T-helper 9 cell (primary cell): ENCODE measurements at places on chromosomes 3 and 15.

DNA sequence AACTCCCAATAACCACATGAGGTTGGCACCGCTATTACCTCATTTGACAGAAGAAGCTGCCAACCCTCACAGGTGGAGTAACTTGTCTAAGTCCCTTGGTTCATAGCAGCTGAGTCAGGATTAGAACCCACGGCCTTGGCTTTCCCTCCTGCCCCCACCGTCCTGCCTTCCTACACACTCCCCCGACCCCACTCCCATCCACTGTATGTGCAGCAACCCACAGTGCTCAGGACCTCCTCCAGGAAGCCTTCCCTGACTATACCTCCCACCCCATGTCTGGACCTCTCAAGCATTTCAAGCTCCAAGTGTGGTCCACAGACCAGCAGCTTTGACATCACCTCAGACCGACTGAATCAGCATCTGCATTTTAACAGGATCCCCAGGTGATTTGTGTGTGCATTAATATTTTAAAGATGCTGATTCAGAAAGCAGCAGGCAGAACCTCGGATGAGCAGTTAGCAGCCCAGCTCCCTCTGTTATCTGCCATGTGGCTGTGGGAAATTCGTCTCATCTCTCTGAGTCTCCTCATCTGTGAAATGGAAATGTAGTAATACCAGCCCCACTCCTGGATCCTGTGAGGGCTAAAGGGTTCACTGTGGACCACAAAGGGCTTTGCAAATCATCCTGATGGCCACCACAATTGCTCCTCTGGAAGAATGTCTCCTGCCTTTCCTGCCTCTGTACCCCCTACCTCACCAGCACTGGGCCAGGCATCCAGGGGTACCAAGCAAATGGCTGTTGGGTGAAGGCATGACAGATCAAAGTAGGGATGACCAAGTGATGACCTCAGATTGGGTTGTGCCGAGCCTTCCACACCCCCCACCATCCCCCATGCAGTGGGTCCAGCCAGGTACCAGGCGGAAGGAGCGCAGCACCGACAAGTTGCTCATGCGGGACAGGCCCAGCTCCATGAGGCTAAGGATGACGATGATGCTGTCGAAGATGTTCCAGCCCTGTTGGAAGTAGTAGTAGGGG, 62.7 kb downstream of the SCN5A start:
- no peak for DNase-seq

- no peak for DNase-seq
Measured at GRCh38 chr3:69791106-69791505, 51.8 kb downstream of the MITF start.

- DNase-seq: no peak
Measured at GRCh38 chr15:90316139-90316538, 35.9 kb upstream of the ZNF774 start.

- DNase-seq: no peak
Measured at GRCh38 chr3:7144697-7145308, 283.9 kb downstream of the GRM7 start.

GRCh38 chr3:179852142-179852905, 184.4 kb downstream of the PEX5L start:
- no peak for DNase-seq

DNA sequence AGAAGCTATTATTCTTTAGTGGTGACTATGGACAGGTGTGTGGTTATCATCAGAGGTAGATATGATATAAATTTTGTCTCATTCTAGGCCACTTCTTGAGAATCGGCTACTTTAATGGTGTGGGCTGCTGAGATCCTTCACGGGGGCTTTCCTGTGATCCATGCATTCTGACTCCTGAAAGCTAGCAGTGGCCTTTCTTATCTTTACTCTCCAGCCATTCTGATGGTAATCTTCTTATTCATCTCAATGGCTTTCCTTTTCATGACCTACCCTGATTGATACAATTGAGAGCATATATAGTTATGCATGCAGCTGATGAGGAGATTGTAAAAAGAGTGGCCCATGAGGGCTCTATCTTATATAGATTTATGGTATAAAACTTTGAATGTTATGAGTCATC, 78.3 kb upstream of the ZPLD1 start:
- no peak for DNase-seq

- no peak for DNase-seq
Measured at GRCh38 chr3:158381262-158381868, 189.6 kb upstream of the MLF1 start.

DNA sequence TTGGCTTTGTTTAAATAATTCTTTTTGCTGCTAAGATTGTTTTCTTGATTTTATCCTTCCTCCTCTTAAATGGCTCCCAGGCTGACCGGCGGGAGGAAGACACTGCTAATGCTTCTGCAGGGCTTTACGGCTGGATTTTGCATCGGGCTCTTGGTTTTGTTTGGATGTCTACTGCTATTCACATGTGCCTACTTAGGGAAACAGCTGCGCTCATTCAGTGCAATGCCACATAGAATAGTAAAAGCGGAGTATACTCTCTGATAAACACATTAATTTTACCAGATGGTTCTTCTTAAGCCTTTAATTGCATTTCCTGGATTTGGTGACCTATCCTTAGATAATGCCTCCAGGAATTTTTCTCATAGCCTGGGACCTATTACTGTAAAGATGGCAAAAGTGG, 146.6 kb downstream of the THSD4 start:
- DNase-seq: no peak

GRCh38 chr15:36947035-36947719, 153.2 kb downstream of the MEIS2 start:
- DNase-seq: no peak

- no peak for DNase-seq
Measured at GRCh38 chr15:33313491-33313890, 2.7 kb downstream of the RYR3 start.

- no peak for DNase-seq
Measured at GRCh38 chr3:141240687-141241615, 9.3 kb downstream of the PXYLP1 start.

GRCh38 chr3:38247366-38248035, 18.1 kb upstream of the SLC22A13 start:
- no peak for DNase-seq

DNA sequence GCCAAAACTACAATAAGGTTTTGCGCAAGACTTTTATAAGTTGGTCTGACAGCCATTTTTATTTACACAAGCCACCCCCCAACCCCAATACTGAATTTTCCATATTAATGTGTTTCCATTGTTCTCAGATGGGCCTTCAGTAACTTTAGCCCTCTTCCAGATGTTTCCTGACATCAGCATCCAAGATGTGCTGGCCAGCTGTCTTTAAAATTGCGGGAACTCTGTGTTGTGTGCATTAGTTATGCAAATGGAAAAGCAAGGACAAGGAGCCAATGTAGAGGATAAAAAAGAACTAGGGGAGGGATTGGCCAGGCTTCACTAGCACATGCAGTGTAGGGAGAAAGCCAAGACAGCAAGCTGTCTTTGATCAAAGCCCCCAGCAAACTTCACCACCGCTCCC, 45.4 kb downstream of the COMMD2 start:
- DNase-seq: no peak

DNA sequence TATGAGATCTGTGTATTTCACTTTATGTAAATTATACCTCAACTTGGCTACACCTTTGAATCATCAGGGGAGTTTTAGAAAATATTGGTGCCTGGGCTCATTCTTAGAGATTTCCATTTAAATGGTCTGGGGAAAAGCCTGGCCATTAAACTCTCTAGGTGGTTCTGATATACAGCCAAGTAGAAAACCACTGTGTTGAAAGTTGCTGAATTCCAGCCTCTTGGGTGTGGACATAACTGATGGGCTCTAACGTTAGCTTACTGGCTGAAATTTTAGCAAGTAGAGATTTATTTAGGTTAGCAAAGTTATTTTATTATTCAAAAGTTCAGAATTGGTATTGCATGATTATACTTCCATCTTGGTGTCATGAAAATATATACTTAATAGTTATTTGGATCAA, 84.1 kb downstream of the ATG7 start:
- DNase-seq: no peak

DNA sequence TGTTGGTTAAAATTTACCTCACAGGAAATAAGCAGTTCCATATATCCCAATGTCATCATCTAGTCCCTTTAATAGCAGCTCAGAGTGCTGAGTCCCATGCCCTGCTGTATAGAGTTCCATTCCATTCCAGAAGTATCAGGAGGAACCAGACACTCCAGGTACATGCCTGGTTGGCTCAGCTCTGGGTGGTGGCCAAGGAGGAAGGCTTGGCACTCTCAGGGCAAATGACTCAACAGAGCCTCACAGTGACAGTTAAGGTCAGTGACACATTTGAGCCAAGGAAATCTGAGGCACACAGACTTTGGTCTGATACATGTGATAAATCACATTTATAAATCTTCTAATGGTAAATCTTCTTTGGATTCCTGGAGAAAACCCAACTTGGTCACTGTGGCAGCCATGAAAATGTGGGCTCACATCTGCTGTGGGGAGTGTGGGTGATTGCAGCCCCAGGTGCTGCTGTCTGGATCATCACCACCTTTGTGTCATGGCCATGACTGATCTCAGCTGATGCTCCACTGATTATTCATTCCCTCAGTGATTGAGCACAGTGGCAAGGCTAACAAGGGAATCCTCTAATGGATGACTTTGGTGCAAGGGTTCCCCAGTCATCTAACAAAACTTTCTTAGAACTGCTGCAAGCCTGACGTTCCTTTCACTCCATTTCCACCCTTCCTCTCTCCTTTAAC, 9.3 kb downstream of the HHLA2 start:
- no peak for DNase-seq

DNA sequence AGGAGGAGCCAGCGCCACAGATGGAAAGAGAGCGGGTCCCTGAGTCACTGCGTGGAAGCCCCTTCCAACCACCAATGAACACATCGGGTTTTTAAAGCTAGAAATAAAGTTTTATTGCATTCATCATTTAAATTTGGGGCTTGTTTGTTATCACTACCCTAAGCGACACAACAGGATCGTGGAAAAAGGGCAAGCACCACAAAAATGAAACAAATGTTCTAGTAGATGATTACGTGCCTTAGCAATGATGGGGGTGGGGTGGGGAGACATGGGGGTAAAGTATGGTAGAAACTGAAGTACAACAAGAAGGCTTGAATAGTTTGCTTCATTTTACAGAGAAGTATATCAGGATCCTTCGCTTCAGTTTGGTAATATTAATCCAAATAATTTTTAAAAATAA, 221.6 kb upstream of the ATP10A start:
- DNase-seq: no peak

DNA sequence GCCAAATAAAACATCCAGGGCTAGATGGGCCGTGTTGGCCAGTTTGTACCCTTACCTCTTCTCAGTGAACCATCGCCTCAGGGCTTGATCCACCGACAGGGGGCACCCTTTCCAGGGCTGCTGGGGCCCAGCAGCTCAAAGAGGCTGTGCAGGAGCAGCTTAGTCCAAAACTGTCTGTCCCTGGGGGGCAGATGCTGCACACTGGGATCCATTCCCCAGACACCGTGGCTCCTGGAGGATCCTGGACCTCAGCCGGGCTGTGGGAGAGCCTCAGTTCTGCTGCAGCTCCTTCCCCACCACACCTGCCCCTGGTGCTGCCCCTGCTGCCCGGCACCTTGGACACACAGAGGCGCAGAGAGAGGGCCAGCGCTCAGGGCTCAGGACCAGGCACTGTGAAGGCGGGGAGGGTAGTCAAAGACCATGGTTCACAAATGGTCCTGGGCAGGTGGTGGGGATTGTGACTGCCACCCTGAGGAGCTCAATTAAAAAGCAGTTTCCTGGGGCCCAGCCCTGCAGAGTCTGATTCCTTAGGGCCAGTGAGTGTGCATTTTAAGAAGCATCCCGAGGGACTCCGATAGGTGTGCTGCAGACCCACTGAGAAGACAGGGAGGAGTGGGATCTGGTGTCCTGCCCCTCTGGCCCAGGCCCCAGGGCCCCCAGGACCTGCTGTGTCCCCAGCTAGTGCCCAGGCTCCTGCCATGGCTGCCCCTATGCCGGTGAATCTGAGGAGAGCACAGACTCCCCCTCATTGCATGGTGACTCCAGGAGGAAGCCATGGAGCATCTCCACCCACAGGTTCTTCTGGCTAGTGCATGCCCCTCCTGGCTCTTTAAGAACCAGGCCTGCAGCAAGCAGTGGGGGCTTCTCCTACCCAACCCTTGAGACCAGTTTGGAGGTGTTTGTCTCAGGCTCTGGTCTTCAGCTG, 86.5 kb upstream of the PRR20G start:
- DNase-seq: no peak

DNA sequence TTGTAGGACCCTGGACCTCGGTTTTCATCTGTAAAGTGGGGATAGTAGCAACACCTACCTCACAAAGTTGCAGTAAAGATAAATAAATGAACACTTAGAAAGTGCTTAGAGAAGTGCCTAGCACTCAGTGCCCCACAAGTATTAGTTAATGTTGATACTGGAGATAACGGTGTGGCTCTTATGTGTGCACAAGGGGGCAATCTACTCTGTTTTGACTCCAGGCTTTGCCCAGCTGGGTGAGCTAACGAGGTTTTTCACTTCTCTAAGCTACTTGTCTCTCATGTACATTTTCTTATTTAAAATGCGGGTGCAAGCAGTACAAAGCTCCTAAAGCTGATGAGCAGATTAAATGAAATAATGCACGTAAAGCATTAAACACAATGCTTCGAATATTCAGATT, 193.5 kb upstream of the ICE2 start:
- DNase-seq: no peak

DNA sequence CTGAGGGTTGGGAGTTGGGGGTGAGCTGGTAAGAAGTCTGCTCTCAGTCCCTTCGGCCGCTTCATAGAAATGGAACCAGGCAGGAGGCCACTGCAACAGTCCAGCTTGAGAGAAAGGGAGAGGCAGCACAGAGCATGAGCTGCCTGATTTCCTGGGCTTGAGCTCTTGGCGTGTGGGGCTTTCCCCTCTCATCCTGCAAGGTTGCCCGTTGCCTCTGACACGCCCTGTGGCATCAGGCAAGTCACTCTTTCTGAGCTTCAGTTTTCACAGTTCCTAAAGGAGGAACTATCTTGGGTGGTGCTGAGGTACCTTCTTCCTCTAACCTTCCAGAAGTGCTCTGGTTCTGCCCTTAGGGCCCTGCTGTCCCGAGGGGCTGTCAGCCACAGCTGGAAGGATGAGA, 4.9 kb downstream of the MESP2 start:
- no peak for DNase-seq

DNA sequence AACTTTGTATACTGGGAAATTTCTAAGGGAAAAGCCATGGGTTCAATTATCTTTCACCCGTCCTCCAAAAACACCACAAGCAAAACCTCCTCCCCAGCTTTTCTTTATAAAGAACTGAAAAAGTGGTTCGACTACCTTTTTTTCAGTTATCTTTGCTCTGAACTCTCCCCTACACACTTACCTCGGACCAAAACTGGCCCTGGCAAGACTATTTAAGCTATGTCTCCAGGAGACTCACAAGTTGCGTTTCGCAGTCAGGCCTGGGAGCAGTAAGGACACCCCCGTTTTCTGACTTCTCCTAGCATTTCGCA, 645 bp downstream of the COPS2 start:
- no peak for DNase-seq

GRCh38 chr3:42804831-42805132, 492 bp upstream of the HIGD1A start:
- DNase-seq: no peak

GRCh38 chr3:191987831-191988350, 526.9 kb downstream of the PYDC2 start:
- DNase-seq: no peak

GRCh38 chr3:33975463-33975862, 177.0 kb downstream of the PDCD6IP start:
- no peak for DNase-seq
